ENCODE measurements at places on chromosomes 2 and 18.
A peak's percentile ranks its signal among the peaks of the same experiment; 100 is the strongest.

GRCh38 chr2:68769586-68770270 is 35.1 kb downstream of the ARHGAP25 start:
- no peak for DNase-seq

DNA sequence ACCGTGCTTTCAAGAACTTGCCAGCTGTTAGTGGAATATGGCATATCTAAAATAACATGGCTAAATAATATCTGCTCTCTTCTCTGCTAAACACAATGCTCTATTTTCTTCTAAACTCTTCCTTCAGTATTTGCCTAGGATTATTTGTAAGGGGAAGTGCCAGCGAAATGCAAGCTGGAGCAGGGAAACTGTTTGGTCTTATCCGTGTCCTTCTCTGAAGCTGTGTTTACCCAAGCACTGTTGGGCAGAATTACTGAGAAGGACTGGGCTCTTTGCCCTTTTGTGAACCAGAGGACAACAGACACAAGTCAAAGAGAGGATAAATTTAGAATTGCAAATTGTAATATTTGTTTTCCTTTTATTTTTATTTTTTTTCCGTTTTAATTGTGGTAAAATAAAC is 23.6 kb downstream of the CPO start:
- DNase-seq = no peak

DNA sequence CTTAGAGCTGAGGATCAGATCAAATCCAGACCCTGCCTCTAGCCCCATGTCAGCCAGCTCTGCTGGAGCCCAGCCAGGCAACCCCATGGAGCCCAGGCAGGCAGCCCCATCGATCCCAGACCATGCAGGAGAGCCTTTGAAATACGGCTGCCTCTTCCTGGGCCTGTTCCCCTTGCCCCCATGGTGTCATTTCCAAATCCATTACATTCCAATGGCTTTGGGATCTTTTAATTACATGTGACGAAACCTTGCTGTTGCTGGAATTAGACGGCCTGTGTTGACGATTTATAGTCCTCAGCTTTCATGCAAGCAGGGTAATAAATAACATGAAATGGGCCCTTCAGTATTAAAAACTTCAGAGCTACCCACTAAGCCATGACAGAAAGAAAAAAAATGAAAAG is 75.8 kb upstream of the SLC14A2 start:
- no peak for DNase-seq

GRCh38 chr2:85585781-85586105 is 1.5 kb downstream of the VAMP5 start:
- DNase-seq = peak; percentile 78

GRCh38 chr2:95039978-95040377 is 14.5 kb downstream of the MAL start:
- no peak for DNase-seq

- no peak for DNase-seq
These were observed 136.7 kb upstream of the NCK2 start for GRCh38 chr2:105607920-105608504.

DNA sequence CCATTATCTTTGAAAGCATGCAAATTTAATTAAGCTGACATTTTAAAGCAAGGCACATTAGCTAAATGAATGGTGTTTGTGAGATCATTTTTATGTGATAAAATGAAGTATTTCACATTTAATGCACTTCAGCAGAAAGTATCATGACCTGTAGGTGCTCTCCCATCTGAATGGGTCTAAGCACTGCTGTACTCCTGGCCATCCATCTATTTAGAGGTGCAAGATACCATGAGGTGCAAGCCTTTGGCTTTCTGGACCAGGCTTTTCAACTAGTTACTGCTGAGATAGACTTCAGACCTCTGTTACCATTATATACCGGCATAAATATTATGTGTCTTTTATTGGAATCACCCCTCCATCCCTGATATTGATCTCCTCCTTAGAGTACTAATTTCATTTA is 15.6 kb upstream of the LIPG start:
- DNase-seq = no peak

DNA sequence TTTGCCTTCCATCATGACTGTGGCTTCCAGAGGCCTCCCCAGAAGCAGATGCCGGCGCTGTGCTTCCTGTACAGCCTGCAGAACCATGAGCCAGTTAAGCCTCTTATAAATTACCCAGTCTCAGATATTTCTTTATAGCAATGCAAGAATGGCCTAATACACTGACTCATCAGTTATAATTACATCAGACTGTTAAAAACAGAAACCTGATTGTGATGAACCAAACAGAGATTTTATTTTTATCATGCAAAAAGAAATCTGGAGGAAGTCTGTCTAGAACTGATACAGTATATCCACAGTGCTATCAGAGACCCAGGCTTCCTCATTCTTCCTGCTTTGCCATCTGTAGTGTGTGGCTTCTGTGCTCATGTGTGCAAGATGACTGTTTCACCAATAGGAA is 93.4 kb upstream of the MEX3C start:
- no peak for DNase-seq

DNA sequence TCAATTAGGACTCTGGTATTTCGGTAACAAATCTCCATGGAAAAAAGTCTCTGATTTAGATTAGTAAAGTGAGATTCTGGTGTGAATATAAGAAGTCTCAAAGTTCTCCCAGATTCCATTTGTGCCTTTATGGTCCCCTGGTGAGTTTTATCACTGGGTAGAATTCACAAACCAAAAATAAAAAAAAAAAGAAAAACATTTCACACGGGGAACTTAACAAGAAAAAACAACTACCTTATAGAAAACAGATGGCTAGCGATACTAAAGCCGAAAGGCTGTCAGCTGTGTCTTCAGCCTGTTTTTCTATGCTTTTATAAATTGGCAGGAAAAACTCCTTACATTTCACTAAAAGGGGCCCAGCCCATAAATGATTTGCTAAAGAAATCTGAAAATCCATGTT is 50.6 kb downstream of the COL5A2 start:
- peak; percentile 11 for DNase-seq

- DNase-seq = no peak
These were observed 21.4 kb upstream of the PTPRM start for GRCh38 chr18:7545734-7546133.

DNA sequence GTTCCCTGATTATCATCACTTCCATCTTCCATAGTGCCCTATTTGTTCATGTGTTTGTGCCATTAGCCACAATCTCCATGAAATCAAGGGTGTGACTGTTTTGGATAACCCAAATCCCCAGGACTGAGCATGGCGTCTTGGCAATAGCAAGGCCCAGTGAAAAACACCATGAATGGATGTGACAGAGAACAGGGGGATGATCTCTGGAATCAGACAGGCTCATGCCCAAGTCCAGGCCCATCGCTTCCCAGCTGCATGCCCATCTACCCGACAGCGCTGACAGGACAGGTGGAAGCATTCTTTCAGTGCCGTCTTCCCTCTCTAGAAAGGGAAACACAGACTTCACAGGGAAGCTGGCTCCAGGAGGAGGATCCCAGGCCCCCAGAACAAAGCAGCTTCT is 50.0 kb downstream of the HDLBP start:
- DNase-seq = no peak

- DNase-seq = no peak
These were observed 34.1 kb upstream of the SOS1 start for GRCh38 chr2:39154944-39155343.

DNA sequence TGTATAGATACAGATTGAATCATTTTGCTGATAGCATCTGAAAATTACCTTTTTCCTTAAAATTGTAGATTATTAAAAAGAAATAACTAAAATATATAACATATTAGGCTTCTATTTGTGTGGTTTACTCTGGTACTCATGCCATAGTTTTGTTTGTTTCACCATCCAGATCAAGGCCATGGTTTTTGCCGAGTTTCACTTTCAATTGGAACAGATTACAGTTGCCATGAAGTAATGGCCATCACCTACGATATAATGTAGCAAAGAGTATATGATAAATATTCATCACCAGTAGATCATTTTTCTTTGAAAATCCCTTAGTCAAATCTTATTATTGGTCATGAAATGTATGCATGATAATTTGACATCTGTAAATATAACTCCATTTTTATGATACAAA is 11.9 kb upstream of the DNAH7 start:
- DNase-seq = no peak

GRCh38 chr2:225737556-225737955 is 338.0 kb downstream of the NYAP2 start:
- DNase-seq = peak; percentile 17

GRCh38 chr18:24486684-24487083 is 26.2 kb downstream of the HRH4 start:
- DNase-seq = no peak

GRCh38 chr2:217703999-217704398 is 298.8 kb downstream of the TNS1 start:
- DNase-seq = no peak

GRCh38 chr2:25262288-25262687 is 79.4 kb downstream of the DNMT3A start:
- DNase-seq = no peak
